Effector memory CD8-positive, alpha-beta T cell (primary cell): ENCODE measurements at places on chromosomes 11 and 22.

- peak; percentile 82 for DNase-seq
These were observed 11.1 kb downstream of the TXN2 start for GRCh38 chr22:36470162-36470993.

GRCh38 chr22:45574069-45574703 is 71.5 kb downstream of the FBLN1 start:
- DNase-seq = no peak

DNA sequence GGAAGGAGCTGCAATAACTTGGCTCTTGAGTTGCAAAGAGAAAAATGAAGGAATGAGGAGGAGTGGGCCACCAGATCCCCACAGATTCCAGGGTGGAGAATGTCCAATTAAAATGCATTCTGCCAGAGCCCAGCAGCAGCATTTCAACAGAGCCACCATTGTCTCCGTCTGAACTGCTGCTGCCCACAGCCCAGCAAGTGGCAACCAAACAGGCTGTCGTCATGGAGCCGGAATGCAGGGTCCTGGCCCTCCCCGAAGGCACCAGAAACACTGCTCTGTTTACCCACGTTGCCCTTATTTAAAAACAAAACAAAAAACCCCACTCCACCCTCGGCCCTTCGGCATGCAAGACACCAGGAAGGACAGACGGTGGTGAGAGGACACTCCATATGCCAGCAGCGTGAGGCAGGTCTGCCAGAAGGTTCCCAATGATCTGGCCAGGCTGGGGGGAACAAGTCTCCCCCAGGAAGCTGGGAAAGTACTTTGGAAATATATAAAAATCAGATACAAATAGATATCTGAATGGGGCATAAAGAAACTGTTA is 32.5 kb downstream of the PLEKHA7 start:
- DNase-seq = no peak

- no peak for DNase-seq
These were observed 85.1 kb downstream of the PHF21B start for GRCh38 chr22:44924710-44925109.

DNA sequence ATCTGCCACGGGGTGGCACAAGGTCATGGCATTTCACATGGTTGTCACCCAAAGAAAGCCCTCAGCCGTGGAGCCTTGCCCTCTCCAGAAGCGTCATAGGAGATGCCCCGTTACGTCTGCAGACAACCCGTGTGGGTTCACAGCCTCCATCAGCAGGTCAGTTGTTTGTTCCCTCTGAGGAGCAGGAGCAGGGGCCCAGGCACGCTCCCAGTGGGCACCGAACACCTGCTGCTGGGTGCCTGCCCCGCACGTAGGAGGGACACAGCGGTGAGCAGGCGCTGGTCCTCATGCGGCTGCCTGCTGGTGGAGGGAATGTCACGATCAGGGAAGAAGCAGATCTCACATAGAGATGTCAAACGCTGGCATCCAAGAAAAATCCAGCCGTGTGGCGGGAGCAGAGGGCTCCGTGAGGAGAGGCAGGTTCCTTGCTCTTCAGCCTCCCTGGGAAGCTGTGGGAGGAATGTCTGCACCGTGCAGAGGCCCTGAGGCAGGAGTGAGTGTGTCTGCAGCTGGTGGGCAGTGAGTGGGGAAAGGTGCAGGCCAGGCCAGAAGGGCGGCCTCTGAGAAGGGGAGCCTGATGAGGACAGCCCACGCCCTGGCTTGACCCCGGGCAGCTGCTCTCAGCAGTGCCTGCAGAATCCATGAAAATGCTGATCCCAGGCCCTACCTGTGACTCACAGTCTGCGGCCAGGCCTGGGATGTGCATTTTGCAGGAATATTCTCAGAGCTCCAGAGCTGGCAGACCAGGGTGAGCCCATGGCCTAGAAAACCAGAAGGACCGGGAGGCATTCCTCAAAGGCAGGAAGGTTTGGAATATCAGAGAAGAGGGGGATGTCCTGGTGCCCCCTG is 36.4 kb upstream of the TH start:
- no peak for DNase-seq

DNA sequence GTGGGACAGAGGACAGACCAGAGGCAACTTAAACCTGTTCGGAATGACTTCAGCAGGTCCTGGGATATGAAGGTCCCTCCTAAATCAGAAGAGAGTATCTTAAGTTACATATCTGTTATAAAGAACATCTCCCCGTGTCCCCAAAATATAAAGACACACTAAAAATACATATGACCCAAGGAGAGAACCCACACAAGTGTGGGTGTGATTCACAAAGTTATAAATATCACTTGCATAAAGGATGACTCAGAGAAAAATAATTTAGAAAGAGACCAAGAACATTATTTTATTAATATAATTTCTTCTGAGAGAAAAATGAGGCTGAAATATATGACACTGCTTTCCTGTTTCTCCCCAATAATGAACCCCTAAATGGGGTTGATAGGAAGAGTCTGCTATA is 14.2 kb downstream of the OR5B21 start:
- DNase-seq = no peak

DNA sequence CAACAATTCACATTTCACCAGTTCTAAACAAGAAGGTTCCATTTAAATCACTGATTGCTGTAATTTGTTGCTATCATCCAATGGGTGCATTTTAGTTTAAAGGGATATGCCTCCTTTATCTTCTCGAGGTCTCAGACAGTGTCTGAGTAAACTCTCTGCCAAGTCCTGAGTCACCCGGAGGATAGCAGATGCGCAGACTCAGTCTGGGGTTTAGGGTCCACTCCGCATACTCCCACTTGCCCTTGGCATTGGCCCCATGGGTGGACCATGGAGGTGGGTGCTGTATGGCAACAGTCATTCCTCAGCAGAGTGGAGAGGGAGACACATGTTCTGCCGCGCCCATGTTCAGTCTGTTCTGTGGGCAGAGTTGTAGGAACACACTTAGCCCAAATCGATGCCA is 65.4 kb upstream of the CRTAM start:
- no peak for DNase-seq

DNA sequence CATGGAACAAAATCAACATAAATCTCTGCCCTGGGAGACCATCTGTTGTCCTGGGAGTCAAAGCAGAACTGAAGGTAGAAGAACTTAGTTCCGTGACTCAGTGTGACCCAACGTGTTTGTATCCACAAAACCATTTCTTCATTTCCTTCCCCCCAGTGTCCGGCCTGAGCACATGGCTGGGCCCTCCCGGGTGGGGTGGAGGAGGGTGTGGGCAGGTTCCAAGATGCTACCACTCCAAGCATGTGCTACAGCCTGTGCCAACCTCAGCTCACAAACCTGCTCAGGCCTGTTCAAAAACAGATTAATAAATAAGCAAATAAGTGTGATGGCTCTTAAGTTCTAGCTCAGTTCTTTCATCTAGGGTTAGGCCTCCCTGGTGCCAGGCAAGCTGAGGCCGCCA is 55.3 kb downstream of the SHANK2 start:
- DNase-seq = no peak

- DNase-seq = no peak
These were observed 36.2 kb upstream of the KRTAP5-7 start for GRCh38 chr11:71490731-71491390.

- DNase-seq = no peak
These were observed 6.2 kb downstream of the ALDH3B1 start for GRCh38 chr11:68016161-68016903.

GRCh38 chr11:77457340-77457739 is 16.6 kb downstream of the PAK1 start:
- no peak for DNase-seq

DNA sequence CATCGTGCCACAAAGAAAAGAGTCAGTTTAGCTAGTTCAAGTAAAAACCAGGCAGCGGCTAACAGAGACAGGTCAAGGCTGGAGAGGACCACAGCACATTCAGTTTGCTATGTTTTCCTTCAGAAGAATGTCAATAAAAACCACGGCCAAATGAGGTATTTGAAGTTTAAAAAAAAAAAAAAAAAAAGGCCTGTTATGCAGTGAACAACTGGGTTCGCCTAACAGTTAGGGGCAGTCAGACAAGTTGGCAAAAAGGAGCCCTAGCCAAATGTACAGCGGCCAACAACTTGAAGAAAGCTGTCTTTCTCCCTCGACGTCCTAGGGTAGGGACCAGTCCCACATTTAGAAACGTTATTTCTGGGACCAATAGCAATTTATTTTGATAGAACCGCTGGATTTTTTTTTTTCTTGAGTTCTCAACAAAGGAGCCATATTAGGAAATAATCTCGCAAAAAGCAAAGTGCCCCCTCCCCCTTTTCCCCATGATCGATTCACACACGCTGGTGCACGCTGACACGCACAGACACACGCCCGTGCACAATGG is 237.8 kb downstream of the TTC28 start:
- DNase-seq = no peak

GRCh38 chr11:1514336-1515061 is 27.9 kb upstream of the MOB2 start:
- DNase-seq = no peak

GRCh38 chr22:22983816-22984215 is 86.5 kb upstream of the GNAZ start:
- no peak for DNase-seq

DNA sequence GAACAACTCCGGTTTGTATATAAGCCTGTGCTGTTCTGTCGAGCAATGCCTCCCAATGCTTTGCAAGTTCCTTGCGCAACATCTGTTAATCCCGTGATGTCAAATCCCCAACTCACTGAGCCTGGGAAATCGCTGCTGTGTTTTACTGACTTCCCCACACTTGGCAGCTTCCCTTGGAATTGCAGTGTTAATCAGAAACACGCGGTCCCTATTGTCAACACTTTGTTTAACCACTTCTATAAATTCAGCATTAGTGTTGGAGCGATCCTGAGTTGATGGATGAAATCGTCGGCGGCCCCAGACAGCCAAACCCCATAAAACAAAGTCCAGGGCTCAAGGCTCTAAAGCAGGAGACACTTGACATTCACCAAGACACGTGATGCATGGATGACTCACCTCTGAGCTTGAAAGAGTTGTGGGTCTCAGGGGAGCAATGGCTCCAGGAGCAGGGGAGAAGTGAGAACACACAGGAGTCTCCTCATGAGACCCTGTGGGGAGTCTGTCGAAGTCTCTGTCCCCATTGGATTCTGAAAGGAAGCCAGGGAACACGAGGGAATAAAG is 555.3 kb downstream of the MIAT start:
- no peak for DNase-seq

- DNase-seq = no peak
These were observed 5.0 kb upstream of the NTM start for GRCh38 chr11:131365329-131365930.

DNA sequence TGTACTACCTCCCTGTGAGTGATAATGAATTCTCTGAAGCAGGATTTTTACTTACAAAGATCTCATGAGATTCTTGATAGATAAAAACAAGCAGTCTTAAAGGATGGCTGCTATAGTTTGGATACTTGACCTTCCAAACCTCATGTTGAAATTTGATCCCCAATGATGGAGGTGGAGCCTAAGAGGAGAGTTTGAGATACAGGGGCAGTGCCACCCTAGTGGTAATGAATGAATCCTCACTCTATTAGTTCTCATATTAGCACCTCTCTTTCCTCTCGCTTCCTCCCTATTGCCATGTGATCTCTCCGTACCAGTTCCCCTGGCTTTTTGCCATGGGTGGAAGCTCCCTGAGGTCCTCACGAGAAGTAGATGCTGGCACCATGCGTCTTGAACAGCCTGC is 37.9 kb upstream of the OR8B8 start:
- no peak for DNase-seq

GRCh38 chr11:126063507-126063852 is 814 bp upstream of the CDON start:
- DNase-seq = peak; percentile 4

DNA sequence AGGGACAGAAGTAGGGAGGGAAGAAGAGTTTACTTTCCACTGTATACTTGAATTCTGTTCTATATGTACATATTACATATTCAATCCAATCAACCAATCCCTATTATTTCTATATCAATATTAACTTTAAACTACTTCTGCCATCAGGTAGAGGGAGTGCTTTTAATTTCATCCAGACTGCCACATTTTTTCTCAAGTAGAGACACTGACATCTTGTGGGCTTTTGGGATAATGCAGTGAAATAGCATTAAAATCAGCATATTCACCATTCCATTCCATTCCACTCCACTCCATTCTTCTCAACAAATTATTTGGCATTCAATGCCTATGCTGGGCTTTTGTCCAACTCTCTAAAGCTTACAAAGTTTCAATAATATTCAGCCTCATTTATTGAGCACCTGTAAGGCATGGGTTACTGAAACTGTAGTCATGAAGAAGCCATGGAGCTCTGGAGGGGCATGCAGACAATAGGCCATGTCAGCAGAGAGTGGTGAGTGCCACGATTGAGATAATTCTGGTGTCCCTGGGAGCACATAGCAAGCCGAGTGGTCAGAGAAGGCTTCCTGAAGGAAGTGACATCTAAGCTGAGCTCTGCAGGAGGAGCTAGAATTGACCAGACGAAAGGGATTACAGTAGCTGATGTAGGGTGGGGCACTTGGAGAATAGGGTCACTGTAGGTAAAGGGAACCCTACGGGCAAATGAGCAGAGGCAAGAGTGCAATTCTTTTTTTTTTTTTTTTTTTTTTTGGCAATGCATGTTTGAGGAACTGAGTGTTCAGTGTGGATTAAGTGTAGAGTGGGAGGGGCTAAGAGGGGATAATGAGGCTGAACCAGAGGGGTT is 12.8 kb upstream of the CLPB start:
- peak; percentile 11 for DNase-seq

GRCh38 chr11:76209375-76209972 is 3.2 kb upstream of the WNT11 start:
- peak; percentile 21 for DNase-seq

DNA sequence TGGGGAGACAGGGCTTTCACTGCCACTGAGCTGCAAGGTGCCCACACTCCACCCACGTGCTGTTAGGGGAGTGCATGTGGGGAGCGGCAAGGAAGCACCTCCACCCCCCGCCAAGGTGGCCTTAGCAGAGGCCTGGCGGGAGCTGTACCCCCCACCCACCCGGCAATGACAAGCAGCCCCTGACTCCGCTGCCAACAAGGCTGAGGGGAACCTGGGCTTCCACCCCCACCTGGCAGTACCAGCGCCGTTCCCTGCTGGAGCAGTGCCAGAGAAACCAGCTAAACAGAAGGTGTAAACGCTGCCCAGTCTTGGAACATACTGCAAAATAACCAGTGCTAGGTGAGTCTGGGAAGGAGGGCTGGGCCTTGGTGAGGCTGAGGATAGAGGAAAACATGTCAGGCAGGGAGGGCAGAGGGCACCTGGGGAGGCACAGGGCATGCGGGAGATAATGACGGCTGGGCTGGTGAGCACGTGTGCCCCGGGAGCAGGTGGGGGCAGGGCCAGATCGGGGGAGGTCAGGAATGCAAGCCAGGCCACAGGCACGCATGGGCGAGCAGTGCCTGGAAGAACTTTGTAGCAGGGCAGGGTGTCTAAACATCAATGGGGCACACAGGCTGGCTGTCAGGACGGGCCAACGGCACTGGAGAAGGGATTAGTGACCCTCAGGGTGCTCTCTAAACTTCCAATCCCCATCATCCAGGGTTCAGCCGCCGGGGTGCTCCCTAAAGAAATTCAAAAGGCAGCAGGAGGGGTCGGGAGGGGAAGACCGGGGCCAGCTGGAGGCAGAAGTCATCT is 6.6 kb downstream of the CERK start:
- DNase-seq = no peak

- no peak for DNase-seq
These were observed 5.9 kb downstream of the WT1 start for GRCh38 chr11:32429477-32429876.
